Prostate gland (tissue), 2 donors: ENCODE measurements at places on chromosomes 2 and 18.

DNA sequence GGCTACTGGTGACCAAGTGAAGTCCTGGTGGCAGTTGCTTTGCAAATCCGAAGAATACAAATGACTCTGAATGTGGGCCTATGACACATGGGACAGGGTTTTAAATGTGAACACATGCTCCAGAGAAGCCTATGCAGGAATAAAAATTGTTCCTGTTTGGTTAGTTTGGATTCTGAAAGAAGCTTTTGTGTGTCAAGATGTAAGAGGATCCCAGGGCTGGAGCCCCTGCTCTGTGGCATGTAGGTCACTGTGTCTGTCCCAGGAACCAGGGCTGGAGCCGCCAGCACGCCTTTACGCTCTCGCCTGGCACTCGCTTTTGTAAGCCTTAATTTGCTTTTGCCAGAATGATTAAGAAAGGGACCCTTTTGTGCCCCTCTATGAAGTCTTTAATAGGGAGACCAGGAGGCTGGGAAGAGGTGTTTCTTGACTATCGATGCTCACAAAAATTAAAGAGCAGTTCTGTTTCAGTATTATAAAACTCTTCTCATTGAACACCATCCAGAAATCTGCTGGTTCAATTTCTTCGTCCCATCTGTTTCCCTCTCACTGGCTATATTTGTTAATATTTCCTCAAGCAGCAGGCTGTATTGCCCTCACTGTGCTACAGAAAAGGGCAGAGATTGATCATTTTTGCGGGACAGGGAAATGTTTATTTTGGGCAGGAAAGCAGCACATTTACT is 532.7 kb upstream of the POU3F3 start:
- no peak for DNase-seq

DNA sequence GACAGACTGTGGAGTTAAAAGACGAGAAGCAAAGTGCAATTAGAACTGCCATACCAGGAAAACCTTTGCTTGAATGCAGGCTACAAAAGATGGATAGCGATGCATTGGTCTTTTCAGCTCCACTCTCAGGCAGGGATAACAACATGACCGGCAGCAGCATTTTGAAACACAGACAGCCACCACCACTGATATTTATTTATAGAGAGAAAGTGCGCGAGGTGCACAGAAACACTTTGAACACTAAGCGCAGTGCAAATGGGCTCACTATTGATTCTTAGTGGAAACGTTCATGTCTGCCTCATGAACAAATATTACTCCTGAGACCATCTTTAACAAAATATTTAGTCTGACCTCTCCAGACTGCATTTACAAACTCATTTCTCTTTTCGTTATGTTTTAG is 32.9 kb downstream of the CAVIN2 start:
- no peak for DNase-seq

DNA sequence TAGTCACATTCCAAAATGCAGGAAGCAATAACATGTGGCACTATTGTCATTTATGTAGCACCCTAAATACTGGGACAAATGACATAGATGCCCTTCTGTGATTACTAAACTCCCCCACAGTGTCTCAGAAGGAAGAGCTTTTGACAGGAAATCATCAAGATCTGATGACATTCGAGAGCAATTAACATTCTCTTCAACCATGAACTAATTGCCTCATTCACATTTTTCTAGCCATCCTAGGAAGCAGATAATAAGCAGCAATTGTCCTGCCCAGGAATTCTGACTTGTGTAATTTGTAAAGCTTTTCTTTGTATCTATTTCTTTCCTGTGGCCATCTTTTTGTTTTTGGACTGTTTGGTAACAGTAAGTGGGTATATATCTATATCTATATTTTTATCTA is 292.6 kb downstream of the TGIF1 start:
- DNase-seq: no peak

GRCh38 chr18:9711361-9712129 is 3.4 kb downstream of the RAB31 start:
- DNase-seq: no peak

GRCh38 chr18:59885579-59886163 is 14.1 kb upstream of the PMAIP1 start:
- DNase-seq: no peak

GRCh38 chr2:201216918-201217317 is 34.0 kb downstream of the CASP10 start:
- no peak for DNase-seq

GRCh38 chr2:174636987-174637386 is 39.4 kb upstream of the WIPF1 start:
- DNase-seq: no peak

- no peak for DNase-seq
Observed at GRCh38 chr18:2572171-2572569, 813 bp downstream of the NDC80 start.

DNA sequence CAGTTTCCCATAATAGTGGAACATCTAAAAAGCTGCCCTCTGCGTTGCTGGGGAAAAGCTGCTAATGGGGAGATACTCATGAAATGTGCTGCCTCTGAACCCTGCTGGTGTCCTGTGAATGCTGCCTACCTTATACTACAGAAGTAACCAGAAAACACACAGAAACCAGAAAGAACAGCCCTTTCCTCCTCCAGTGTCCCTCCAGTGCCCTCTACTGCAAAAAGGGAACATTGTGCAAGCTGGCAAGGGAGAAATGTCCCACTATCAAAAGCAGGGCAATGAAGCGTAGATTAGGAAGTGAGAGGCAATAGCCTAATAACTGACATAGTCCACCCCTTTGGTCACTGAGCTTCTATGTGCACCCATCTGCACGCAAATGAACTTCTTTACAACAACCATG is 162.7 kb upstream of the ETAA1 start:
- DNase-seq: no peak

GRCh38 chr2:18396329-18397010 is 164.0 kb downstream of the RDH14 start:
- DNase-seq: no peak

GRCh38 chr2:160376576-160376975 is 117.0 kb downstream of the RBMS1 start:
- no peak for DNase-seq

GRCh38 chr2:201984800-201985525 is 48.7 kb upstream of the FZD7 start:
- peak; percentile 19 for DNase-seq

DNA sequence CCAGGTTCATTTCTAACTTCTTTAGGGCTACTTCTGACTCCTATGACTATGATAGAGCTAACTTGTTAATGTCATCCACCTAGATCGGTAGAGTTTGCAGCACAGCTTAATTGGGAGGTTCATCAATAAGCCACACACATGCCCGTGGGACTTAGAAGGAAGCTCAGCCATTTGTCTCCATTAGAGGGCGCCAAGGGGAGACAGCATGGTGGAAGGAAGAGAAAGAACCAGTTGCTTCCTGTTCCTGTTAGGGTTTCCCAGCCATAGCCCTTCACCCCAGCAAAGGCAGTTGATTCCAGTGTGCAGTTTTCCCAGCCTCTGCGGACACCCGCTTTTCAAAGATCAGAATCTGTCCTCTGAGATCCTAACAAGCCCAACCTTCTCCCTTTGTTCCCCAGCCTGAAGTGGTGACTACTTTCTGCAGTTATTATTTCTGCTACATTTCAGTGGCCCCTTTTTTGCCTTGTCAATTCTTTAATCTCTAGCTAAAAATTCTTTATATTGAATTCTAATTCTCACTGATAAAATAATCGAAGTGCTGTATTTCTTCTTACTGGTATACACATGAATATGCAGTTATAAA is 30.3 kb downstream of the MAIP1 start:
- peak; percentile 31 for DNase-seq

GRCh38 chr2:126342457-126342856 is 313.5 kb upstream of the GYPC start:
- no peak for DNase-seq

DNA sequence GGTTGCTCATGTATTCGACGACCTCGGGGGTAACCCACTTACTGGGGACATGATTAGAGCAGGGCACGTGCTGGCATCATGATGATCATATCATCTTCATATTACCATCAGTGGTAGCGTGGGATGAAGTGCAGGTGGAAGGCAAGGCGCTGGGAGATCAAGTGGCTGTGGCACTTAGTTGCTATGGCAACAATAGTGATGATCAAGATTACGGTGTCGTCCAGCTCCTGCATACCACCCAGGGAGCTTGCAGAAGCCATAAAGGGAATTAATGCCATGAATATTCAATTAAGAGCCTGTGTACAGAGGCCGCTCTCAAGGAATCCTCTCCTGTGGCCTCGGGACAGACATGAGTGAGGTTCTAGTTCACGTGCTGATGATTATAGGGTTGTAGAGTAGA is 237.2 kb upstream of the COPS8 start:
- DNase-seq: no peak

- no peak for DNase-seq
Observed at GRCh38 chr2:7812231-7812995, 869.4 kb upstream of the ID2 start.

DNA sequence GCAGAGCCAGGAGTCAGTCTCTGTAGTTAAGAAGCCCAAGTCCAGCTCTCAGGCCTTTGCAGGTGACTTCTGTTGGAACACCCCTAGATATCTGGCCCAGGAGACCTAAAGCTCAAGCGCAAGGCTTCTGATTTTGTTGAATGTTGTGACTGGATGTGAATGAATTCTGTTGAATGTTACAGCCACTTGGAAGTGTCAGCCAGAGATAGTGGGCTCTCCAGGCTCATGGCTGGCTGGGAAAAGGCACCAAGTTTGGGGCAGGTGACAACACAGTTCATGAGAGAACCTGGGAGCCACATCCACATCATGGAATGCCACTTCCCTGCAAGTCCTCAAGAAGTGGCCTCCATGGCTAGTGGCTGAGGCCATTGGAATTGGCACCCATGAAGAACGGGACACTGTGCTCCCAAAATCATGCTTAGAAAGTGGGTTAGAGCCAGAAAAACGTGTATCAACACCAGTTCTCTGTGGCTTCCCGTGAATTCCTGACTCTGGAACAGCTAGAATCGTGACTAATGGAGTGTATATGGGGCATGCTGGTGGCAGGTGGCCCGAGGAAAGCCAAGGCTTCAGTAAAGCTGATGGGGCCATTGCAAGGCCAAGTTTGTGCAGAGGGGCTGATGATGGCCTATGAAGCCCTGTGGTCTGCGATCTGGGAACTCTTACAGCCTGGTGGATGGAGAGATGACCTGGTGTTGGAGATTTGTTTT is 30.2 kb downstream of the EDAR start:
- DNase-seq: no peak

DNA sequence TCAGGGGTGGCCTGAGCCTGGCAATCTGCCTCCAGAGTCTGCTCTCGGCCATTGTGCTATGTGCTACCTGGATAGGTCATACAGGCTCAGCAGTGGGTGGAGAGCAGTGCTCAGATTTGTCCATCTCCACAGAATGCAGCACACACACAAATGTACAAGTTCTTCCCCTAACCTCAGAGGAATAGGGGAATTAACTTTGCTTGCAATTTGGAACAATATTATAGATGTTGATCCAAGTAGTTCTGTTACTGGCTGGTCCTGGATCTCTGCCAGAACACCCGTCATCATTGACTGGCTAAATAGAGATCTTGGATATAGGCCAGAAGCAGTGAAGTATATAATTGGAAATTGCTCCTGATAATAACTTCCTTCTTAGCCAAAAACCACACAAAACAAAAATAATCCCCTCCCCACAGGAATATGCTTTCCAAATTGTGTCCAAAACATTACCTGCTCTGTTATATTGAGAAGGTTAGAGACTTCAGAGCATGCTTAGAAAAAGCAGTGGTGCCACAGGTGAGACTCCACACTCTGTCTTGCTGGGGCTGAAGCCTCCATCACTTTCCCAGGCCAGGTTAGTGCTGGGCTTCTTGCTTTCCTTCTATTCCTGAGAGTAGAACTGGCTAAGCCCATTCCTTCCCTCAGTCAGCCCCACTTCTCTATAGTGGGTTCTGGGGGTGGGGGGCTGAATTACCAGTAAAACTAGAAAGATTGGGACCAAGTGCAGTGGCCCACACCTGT is 38.8 kb downstream of the NCAPH start:
- peak; percentile 75 for DNase-seq

DNA sequence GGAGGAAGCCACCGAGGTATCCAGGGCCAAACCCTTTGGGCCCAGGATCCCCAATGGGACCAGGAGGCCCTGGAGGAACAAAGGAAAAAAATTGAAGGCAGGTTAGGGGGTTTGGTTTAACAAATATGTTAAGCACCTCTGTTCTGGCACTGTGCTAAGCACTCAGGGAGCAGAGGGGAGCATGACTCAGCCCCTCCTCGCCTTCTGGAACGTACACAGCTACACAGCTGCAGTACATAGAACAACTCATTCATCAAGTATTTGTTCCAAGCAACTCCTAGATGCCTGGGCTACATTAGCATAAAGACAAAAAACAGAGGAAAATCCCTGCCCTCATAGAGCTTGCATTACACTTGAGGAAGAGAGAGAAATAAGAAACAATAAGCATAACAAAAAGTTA is 153.6 kb downstream of the COL4A4 start:
- DNase-seq: no peak

GRCh38 chr2:224029876-224030275 is 9.2 kb downstream of the SERPINE2 start:
- no peak for DNase-seq

DNA sequence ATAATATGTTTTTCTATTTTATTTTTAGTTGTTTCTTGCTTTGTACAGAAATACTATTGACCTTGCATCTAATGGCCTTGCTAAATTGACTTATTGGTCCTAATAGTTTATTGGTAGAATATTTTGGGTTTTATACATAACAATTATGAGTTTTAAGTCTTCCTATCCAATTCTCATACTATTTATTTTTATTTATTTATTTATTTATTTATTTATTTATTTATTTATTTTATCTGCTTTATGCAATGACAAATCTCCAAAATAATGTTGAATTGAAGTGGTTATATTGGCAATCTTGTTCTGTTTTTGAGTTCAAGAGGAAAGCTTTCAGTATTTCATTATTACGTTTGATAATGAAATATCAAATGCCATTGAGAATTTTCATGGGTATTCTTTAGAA is 488.3 kb downstream of the CDH2 start:
- no peak for DNase-seq

- no peak for DNase-seq
Observed at GRCh38 chr2:160715428-160715827, 221.8 kb upstream of the RBMS1 start.

DNA sequence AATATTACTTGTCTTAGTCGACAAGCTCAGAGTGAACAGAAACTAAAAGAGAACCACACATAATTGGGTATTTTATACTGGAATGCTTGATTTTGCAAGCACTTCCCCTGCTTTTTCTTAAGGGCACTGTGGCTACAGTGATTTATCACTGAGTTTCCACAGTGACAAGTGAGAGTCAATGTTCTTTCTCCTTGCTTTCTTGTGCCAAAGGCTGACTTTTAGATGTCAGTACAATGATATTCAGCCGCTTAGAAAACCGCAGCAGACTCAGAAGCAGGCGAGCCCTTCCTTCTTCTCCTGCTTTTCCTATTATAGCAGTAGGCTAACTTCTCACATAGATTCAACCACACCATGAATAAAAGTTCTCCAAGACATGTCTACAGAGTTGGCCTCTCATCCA is 1603.6 kb upstream of the NXPH2 start:
- DNase-seq: no peak

- no peak for DNase-seq
Observed at GRCh38 chr2:222483513-222484039, 59.2 kb downstream of the SGPP2 start.

- DNase-seq: no peak
Observed at GRCh38 chr18:39039813-39040212, 1474.2 kb upstream of the CELF4 start.

GRCh38 chr2:160144280-160144990 is 55.6 kb downstream of the ITGB6 start:
- no peak for DNase-seq
